ENCODE measurements at places on chromosomes 11 and 22. TPM values are rescaled to one million over a fixed set of nuclear protein-coding genes. Genes with fewer than 3 reads are reported as not detected.

The BTBD18 gene
- total RNA-seq = not detected

GRCh38 chr11:612201-612960, 3.4 kb downstream of the IRF7 start:
- H3K4me3 ChIP-seq = no peak overlapping the region
- H3K36me3 ChIP-seq = no peaks in the 10 kb centered on the region
- H3K27ac ChIP-seq = no peak overlapping the region
- no peak for DNase-seq
- no peaks in the 10 kb centered on the region for H3K27me3 ChIP-seq

The PIWIL4 gene
- total RNA-seq = 7.2 TPM

GRCh38 chr11:2374456-2375201, 2.5 kb upstream of the CD81 start:
- H3K36me3 ChIP-seq = no peaks in the 10 kb centered on the region
- no peak for DNase-seq
- H3K4me3 ChIP-seq = no peak overlapping the region
- H3K4me1 ChIP-seq = no peaks in the 10 kb centered on the region
- peak overlapping the region; percentile 38 for H3K27ac ChIP-seq

DNA sequence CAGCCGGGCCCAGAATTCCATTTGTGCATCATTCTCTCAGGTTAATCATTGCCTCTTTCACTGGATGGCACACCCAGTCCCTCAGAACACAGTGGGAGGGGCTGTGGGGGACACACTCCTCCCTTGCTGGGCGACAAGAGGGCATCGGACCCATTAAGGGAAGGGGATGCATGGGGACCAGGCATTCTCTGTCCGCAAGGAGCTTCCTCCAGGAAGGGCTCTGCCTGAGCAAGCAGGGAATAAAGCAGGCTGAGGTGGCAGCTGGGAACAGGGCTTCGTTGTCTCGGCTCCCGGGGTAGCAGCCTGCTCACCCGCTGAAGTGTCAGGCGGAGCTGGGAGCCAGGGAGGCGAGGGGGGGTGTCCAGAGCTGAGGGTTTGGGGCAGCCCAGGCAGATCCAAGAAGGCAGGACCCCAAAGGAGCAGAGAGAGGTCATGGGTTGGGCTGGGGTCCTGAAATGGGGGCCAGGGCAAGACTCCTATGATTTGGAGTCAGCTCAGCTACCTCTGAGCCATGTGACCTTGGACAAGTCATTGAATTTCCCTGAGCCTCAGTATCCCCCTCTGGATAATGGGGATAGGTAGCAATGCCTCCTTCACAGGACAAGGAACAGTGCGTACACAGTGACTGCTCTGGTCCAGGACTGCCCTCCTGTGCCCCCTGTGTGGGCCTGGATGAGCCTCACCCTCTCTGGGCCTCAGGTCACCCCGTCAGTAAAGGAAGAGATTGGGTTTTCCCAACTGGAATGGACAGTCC, 1.4 kb downstream of the GAL3ST1 start:
- no peaks in the 10 kb centered on the region for H3K27me3 ChIP-seq
- H3K27ac ChIP-seq = peak overlapping the region; percentile 83
- DNase-seq = no peak
- H3K36me3 ChIP-seq = no peaks in the 10 kb centered on the region

Data from tibial nerve (tissue), 4 donors.